ENCODE measurements at places on chromosomes 2 and 18.

GRCh38 chr2:231228974-231229529 lies 30.6 kb downstream of the ARMC9 start:
- no peak for ATAC-seq

DNA sequence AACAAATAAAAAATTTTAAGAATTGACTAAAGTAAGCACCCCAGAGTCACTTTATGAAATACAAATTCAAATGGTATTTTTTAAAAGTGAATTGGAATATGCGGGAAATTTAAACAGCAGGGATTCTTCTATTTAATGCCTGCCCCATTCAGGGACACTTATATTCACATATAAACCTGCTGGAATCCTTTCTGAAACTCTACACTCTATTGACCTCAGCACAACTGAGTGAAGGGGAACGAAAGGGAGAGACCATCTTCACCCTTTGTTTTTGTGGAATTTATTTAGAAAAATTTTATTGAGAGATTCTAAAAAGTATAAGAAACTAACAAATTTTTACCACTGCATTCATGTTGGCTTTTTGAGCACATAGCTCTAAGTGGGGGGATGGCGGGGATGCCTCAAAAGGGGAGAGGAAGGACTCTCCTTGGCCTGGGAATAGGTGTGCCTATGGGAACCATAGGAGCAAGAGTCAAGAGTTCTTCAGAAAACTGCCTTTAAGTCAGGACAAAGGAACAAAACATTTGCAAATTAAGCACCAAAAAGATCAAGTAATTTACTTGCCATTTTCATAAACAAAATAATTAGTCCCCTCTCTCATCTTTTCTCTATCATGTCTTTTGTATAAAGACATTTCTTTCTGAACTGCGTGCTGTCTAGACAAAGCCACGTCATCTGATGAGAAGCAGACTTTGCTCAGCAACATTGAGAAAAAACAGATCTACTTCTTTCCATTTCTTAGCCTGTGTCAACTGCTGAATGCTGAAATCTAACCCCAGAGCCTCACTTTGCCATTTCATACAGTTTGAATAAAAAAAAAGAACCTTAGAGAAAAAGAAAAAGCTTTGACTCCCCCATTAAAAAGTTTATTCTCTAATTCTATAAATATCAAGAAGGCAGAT lies 21.6 kb upstream of the FLACC1 start:
- ATAC-seq = no peak

DNA sequence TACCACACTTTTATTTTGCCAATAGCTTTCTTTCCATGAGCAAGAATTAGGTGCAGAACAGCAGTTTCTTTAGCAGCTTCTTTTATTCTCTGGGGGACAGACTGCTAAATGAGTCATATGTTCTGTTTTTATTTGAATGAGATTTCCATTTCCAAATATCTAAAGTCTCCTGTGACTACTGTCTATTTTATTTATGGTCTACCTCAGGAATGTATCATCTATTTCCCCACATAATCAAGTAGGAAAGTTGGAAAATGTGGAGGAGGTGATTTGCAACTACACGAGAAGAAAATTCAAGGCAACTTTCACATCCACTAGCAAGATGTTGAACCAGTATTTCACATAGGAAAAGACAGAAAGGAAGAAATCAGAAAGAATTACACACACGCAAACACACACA lies 139.9 kb upstream of the MEX3C start:
- no peak for ATAC-seq

DNA sequence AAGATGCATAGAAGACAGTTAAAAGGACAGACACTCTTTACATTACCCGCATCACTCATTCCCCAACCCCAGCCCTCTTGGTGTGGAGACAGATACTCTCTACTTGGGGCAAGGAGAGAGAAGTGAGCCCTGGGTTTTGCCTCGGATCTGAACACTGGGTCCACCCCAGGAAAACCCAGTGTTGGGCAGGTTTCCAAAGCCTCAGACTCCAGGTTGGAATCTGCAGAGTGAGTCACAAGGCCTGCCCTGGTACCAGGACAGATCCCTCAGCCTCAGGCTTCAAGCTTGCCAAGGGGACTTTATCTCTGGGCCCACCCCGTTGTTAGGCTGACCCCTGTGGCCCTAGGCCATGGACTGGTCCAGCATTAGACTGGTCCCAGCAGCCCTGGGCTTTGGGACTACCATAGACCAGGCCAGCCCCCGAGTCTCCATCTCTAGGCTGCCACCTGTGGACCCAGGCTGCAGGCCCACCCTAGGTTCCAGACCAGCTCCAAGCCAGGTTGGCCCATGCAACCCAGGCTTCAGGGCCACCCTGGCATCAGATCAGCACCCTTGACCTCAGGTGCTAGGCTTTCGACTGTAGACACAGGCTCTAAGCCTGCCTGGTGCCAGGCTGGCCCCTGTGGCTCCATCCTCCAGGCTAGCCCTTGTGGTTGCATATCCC lies 112.8 kb downstream of the GULP1 start:
- peak; percentile 11 for ATAC-seq

- no peak for ATAC-seq
Observed at GRCh38 chr18:13194239-13194638, 24.3 kb upstream of the LDLRAD4 start.

DNA sequence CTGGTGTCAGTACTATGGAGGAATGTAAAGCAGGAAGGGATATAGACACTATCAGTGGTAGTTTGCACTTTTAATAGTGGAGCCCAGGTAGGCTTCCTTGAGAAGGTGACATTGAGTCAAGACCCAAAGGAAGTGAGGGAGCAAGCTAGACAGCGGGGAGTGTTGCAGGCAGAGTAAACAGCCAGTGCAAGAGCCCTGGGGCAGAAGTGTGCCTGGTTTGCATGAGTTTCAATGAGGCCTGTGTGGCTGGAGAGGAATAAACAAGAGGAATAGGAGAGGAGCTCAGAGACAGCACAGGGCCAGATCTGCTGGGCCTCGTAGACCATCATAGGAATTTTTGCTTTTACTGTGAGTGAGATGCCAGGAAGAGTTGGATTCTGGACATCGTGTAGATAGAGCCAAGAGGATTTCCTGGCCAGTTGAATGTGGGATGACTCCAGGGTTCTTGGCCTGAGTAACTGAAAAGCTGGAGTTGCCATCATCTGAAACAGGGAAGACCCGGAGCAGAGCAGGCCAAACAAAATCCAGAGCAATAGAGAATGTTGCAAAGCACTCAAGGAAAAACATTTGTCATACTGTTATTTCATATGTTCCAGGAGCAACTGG lies 102.5 kb downstream of the SP3 start:
- no peak for ATAC-seq

DNA sequence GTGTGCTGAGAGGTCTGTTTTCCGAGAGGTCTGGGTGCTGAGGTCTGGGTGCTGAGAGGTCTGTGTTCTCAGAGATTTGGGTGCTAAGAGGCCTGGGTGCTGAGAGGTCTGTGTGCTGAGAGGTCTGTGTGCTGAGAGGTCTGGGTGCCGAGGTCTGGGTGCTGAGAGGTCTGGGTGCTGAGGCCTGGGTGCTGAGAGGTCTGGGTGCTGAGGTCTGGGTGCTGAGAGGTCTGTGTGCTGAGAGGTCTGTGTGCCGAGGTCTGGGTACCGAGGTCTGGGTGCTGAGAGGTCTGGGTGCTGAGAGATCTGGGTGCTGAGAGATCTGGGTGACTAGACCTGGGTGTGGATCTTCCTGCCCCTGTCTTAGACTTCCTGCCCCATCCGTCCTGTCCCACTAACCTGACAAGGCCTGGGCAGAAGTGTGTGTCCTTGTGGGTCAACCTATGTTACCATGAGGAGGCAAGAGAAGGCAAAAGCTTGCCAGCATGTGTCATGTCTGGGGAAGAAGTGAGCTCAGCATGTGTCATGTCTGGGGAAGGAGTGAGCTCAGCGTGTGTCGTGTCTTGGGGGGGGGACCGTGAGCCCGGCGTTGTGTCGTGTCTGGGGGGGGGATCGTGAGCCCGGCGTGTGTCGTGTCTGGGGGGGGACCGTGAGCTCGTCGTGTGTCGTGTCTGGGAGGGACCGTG lies 69.3 kb downstream of the KCNG2 start:
- ATAC-seq = peak; percentile 33

GRCh38 chr2:239194731-239195317 lies 206.0 kb downstream of the HDAC4 start:
- no peak for ATAC-seq

DNA sequence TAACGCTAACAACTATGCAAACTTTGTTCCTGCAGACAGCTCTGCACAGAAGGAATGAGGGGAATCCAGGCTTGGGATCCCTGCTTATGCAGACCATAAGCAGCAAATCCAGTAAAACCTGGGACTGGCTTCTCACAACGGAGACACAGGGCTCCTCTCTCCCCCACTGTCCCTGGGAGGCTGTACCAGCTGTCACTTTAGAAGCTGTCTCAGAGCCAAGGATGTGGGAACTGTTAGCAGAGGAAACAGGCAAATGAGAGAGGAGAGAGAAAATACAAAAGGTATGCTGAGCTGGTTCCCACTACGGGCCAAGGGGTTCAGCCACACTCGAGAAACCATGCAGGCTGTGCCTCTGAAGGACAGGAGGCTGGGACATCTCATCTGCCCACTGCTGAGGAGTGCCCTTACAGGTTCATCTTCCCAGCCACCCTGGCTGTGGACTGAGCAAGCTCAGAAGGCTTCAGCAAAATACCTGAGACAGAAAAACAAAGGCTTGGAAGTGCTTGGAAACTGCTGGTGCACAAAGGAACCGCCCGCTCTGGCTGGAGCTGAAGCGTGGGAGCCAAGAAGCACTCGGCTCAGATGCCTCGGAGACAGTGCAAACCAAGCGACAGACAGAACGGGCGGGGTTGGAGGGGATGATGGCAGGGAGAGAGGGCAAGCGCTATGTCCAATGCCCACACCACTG lies 72.5 kb downstream of the FAM210A start:
- no peak for ATAC-seq

DNA sequence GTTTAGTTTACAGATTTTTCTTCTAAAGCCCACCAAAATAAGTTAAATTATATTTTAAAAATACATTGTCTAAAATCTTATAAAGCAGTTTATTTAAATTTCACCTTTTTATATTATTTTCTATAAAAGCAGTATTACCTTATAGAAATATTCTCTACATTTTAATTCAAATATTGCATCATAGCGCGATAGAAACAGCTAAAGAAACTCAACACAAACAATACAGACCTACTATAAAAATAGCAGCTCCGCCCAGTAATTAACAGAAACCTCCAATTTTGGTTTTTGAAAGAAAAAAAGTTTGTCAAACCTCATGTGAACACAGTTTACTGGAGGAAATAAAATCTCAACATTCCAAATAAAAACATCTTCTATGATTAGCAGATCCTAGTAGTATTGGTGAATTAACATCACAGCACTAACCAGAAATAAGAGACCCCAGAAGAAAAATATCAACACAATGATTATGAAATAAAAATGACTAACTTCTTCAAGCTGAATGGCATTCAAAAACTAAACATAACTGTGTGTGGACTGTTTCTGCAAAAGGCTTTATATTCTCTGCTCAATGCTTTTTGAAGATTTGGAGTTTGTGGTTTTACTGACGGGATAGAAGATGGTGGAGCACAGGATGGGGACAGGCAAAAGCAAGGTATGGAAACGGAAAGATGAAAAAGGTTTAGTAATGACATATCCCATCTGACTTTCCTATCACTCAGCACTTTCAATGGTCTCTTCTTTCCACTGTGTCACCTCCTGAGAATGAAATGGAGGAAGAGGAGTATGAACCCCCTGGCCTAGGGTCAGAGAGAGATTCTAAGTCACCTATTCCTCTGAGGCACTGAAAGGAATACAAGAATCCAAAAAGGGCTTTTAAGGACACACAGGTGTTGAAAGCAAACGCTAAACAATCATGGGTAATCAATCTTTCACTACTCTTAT lies 17.5 kb downstream of the MAP4K3 start:
- ATAC-seq = no peak

DNA sequence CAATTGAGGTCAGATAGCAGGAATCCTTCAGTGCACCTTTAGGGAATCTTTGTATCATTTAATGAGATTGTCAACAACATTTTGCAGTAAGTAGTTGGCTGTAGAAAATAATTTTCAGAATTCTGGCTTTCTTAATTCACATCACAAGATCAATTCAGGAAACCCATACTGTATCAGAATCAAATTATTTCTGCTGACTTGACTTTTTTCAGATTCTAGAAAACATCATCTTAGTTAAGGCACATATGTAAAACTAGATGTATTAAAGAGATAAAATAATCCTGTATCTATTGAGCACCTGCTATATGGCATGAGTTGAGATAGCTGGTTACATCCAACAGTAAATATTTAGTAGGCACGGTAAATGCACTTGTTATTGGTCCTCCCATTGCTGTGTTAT lies 791.4 kb downstream of the TDRD15 start:
- ATAC-seq = no peak

- no peak for ATAC-seq
Observed at GRCh38 chr2:28616396-28616999, 120.6 kb downstream of the PLB1 start.

GRCh38 chr2:172628085-172628484 lies 72.2 kb downstream of the PDK1 start:
- ATAC-seq = no peak

DNA sequence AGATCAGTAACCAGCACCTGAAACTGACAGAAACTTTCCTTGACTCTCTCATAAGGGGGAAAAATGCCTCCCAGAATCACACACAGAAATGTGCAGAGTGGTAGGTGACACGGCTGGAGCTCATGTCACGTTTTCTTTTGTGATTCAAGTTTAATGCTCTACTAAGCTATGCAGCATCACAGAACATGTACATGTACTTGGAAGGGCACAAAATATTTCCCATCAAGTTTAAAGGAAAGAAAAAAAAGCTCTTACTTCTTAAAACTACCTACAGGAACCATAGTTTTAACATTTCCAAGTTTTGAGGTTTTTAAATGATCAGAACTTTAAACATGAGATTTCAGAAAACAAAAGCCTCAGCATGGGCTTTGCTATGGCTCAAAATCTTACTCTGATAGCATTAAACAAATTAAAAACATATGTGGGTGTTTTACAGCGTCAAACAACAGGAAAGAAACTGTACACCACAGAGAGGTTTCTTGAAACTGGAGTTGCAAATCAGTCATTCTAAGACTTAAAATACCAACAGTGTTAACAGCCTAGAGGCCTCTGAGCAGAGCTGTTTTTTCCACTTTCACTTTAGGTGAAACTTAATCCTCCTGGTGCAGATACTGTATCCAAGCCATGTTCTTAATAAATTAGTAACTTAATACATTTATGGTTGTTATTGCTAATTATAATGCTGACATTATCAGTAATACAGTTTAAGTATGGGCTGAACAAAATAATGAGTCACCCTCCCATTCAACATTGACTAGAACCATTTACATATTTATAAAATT lies 30.1 kb downstream of the MBP start:
- ATAC-seq = no peak

DNA sequence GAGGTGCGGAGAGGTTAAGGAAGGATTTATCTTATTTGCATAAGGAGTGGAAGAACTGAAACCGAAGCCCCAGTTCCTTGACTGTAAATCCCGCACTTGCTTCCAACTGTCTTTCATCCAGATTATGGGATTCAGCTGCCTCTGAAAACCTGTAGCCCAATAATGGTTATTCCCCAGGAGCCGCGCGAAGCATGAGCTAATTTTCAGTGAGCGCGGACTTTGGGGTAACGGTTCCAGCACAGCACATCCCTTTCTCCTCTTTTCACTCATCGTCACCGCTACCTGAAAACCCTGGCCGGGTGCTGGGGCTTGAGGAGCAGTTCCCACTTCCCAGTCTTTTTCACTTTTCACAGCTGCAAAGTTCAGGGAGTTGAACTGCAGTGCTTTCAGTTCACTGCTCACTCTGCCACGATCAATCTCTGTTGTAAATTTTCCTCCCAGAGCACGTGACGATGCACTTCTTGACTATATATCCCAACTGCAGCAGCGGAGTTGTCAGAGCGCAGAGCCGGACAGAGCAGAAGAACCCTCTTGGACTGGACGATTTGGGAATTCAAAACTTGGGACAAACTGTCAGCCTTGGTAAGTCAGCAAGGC lies at the start of gene KCNE4:
Gene KCNE4 (plus strand): TSS at position 498 of the 597 bp plus-strand sequence. CDS start 641 bp downstream, outside the sequence.
- ATAC-seq = no peak

GRCh38 chr18:35478520-35479435 lies 19.0 kb downstream of the INO80C start:
- peak; percentile 95 for ATAC-seq

All from esophagus mucosa (tissue), 1 donor.